ENCODE measurements at places on chromosomes 5 and 9. TPM values are rescaled to one million over a fixed set of nuclear protein-coding genes. Genes with fewer than 3 reads are reported as not detected.

GRCh38 chr5:42267091-42267490, 156.1 kb upstream of the GHR start:
- H3K36me3 ChIP-seq, result no peaks in the 10 kb centered on the region
- no peaks in the 10 kb centered on the region for H3K27me3 ChIP-seq
- no peak overlapping the region for H3K27ac ChIP-seq
- no peak overlapping the region for H3K4me3 ChIP-seq
- H3K4me1 ChIP-seq, result no peaks in the 10 kb centered on the region
- DNase-seq, result no peak

DNA sequence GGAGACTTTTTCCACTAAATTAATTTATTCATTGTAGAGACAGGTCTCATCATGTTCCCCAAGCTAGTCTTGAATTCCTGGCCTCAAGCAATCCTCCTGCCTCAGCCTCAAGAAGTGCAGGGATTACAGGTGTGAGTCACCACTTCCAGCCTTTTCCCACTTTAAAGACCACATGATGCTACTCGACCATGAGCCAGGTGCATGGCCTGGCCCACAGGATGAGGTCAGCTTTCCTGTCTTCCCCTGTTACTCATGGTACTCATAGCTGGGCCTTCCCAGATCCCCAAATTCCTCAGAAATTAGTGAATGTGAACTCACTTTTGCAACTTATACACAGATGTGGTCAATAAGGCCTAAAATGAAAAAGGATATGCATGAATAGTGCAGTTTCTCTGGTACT, 395.9 kb downstream of the SEMA5A start:
- H3K4me1 ChIP-seq, result no peaks in the 10 kb centered on the region
- H3K4me3 ChIP-seq, result no peak overlapping the region
- no peaks in the 10 kb centered on the region for H3K36me3 ChIP-seq
- no peak overlapping the region for H3K27ac ChIP-seq
- no peak for DNase-seq

Gene PHF24
- total RNA-seq, result not detected

- peaks cover 48% of the 10 kb centered on the region for H3K27me3 ChIP-seq
- H3K36me3 ChIP-seq, result peaks cover 4% of the 10 kb centered on the region
- peaks cover 3% of the 10 kb centered on the region for H3K4me1 ChIP-seq
- H3K4me3 ChIP-seq, result no peak overlapping the region
These were observed 140.8 kb downstream of the BARX1 start for GRCh38 chr9:93814077-93814956.

GRCh38 chr5:19104948-19105347, 883.1 kb downstream of the CDH18 start:
- no peak for DNase-seq
- H3K4me3 ChIP-seq, result no peak overlapping the region
- H3K27me3 ChIP-seq, result no peaks in the 10 kb centered on the region
- no peaks in the 10 kb centered on the region for H3K4me1 ChIP-seq
- no peak overlapping the region for H3K27ac ChIP-seq
- no peaks in the 10 kb centered on the region for H3K36me3 ChIP-seq

- no peak for DNase-seq
- no peaks in the 10 kb centered on the region for H3K27me3 ChIP-seq
- no peak overlapping the region for H3K4me3 ChIP-seq
These were observed 228.9 kb downstream of the SH3GL2 start for GRCh38 chr9:17807613-17808282.

- no peak overlapping the region for H3K4me3 ChIP-seq
- no peaks in the 10 kb centered on the region for H3K36me3 ChIP-seq
- H3K4me1 ChIP-seq, result peaks cover 33% of the 10 kb centered on the region
These were observed 18.6 kb downstream of the RGMB start for GRCh38 chr5:98791898-98792580.

DNA sequence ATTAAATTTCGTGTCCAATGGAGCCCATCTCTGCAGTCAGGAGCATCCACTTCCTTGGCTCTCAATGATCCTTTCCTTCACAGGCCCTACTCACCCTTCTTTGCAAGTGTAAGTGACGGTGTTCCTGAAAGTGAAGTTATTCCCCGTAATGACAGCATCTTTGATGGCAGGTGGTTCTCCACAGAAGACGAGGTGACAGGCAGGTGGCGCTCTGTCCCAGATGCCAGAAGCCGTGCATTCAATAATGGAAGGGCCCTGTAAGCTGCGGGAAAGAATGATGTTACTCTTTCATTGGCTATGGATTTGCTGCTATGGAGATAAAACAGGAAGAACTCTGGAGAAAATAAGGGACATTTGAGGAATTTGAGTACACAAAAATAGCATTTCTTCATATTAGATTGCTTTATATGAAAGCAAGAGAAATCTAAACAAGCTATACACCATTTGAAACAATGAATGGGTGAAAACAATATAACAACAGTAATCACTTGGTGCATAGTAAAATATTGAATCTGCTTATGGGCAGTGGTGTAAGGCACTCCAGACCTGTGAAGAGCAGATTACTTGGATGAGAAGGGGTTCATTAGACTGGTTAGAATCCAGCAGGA, 89.9 kb upstream of the TXNDC8 start:
- H3K27me3 ChIP-seq, result peaks cover 15% of the 10 kb centered on the region
- no peak for DNase-seq
- peaks cover 2% of the 10 kb centered on the region for H3K4me1 ChIP-seq
- no peak overlapping the region for H3K27ac ChIP-seq
- H3K36me3 ChIP-seq, result no peaks in the 10 kb centered on the region

Measured in T-helper 17 cell (primary cell).